ENCODE measurements at places on chromosomes 7 and 10.

- no peak for DNase-seq
Measured at GRCh38 chr7:129285111-129285510, 60.3 kb downstream of the AHCYL2 start.

DNA sequence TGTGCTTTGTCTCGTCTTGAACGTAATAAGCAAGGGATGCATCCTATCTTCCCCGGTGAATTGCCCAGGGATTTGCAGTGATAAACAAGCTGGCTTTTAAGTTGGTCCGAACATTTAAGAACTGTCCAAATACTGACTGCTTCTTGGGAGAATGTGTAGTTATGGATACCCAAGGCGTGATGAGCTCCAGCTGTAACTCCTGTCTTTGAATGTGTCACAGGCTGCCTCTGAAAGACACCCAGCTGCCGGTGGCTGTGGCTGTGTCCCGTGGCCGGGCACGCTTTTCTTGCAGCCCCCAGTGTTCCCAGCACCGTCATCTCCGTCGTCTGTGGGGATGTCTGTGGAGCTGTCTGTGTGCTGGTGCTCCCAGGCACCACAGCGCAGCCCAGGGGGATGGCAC, 118.1 kb downstream of the GLRX3 start:
- no peak for DNase-seq

- no peak for DNase-seq
Measured at GRCh38 chr7:22195397-22196172, 161.4 kb downstream of the RAPGEF5 start.

DNA sequence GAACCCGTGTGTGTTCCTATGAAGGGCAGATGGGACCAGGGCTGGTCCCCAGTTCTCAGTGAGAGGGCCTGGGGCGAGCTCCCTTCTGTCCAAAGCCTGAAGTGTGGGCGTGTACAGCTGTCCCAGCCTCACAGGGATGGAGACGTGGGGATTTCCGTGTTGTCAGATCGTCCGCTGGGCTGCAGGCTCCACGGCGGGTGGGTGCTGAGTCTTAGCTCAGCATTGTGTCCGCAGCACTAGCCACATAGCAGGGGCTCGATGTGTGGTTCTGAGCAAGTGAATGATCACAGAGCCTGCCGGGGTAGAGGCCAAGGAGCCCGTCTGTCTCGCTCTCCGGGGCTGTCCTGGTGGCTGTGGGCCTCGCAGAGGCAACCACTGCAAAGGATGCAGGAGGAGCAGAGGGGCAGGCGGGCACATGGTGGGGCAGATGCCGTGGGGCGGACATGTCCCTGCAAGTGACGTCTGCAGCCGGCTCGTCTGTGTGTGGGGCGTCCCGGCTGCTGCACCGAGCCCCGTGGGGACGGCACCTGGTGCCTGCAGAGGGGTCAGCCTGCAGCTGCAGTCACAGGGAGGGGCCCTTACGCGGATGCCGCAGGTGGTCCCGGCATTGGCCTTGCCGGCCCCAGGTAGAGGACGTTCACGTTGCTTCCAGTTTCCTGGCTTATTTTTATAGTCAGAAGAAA, 30.9 kb downstream of the FAM20C start:
- no peak for DNase-seq

DNA sequence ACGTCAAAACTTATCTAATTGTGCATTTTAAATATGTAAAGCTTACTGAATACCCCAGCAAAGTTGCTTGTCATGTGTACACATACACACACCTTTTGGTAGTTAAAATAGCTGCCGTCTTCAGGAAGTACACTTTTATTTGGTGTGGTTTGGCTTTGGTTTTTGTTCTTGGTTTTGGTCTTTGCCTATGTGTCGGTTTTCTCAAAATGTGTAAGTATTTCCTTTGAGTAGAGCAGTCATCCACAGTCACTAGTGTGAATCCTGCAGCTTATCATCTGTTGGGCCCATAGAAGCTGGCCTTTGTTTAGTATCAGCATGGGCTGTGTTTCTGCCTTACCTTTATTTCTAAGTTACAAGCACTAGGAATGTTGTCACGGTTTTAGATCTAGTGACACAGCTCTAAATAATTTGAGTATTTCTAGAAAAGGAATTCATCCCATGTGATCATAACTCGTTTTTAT, 35.3 kb downstream of the NET1 start:
- no peak for DNase-seq

GRCh38 chr10:77428691-77429395, 208.8 kb downstream of the KCNMA1 start:
- DNase-seq, result peak; percentile 65

DNA sequence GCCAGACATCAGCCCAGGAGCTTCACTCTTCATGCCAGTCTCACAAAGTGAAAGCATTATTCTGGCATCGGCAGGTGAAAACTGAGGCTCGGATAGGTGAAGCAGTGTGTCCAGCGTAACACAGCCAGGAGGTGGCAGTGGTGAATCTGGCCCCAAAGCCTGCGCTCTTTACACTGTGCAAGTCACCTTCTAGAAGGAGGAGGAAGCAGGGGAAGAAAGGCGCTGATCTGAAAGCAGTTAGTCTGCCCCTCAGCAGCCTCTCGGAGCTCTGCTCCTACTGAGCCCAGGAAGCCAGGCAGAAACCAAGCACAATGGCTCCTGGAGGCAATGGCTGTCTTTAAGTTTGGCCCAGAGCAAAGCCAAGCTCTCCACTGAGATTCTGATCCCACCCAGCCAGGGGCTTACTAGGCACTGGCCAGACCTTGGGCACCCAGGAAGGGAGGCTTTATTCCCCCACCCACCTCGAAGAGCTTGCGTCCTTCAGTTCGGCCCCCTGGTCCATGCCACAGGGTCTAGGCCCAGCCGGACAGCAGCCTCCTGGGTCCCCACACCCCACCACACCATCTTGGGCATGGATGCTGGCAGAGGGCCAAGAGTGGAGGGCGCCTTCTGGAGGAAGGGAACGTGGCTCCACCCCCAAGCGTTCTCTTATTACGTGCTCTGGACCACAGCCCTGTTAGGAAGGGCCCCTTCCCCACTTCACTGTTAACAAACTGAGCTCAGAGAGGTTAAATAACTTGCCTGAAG, 104.5 kb downstream of the GRID1 start:
- DNase-seq, result no peak

DNA sequence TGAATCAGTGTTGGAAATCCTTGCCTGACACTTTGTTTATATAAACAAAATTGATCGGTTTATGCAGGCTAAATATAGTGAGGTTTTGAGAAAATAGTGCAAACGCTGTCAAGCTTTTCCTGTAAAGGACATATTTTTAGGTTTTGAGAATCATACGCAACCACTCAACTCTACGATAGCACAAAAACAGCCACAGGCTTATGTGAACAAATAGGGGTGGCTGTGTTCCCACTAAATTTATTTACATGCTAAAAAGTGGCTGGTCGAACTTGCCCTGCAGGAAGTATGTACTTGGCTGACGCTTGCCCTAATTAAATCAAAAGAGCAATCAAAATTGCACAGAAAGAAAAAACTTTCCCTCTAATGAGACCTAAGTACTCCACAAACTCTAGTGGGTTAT, 234.7 kb upstream of the CACNA2D1 start:
- no peak for DNase-seq

- DNase-seq, result no peak
Measured at GRCh38 chr10:104642658-104643302, 1.7 kb downstream of the SORCS3 start.

DNA sequence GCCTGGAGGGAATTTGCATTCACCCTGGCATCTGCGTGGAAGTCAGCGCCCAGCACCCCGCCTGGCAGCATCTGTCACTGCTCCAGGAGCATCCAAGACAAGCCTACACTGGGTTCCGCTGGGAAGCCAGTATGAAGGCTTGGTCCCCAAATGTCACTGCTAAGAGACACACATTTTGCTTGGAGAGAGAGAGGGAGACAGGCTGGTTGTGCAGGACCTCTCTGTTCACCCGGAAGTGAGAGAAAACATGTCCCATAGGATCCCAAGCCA, 119.5 kb downstream of the SEC23IP start:
- no peak for DNase-seq

GRCh38 chr7:65295409-65295808, 78.2 kb upstream of the ZNF92 start:
- no peak for DNase-seq

GRCh38 chr10:10054466-10054865, 963.2 kb upstream of the CELF2 start:
- DNase-seq, result no peak

- DNase-seq, result no peak
Measured at GRCh38 chr7:5597772-5598171, 174.1 kb upstream of the TNRC18 start.

DNA sequence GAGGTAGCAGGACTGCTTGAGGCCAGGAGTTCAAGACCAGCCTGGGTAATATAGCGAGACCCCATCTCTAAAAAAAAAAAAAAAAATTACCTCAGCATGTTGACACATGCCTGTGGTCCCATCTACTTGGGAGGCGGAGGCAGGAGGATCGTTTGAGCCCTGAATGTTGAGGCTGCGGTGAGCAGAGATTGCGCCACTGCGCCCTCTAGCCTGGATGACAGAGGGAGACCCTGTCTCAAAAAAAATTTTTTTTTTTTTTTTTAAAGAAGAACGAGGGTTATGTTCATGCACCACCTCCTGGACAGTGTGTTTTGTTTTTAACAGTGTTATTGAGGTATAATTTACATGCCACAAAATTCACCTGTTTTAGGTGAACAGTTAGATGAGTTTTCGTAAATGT, 51.1 kb upstream of the SEPHS1 start:
- DNase-seq, result no peak

DNA sequence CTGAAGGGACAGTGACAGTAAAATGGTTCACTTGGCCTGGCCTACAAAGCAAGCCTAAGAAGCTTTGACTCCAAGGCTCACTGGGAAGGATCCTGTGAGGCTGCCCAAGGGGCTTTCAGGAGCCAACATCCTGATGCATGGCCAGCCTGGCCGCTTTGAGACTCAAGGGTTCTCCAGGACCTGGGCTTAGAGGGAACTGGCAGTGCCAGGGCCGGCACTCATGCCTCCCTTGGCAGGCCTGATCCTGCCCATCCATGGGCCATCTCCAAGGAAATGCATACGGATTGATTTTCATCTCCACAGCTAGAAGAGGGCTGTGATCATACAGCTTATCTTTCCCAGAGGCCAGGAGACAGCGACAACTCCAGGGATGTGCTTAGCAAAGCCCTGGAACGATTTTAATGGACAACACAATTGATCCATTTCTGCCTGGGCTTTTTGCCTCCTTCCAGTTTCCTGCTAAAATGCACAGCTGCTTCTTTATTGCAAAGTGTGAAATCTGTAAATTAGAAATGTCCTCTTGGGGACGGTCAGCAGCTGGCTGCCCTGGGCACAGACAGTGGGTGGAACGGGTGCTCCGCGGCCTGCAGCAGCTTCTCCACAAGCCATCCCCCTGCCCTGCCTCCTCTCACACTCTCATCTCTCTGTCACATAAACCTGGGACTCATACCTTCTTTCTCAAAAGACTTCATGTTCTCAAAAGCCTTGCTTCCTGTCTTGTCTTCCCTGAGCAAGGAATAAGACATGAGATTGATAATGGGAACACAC, 288.5 kb downstream of the GRID1 start:
- no peak for DNase-seq

DNA sequence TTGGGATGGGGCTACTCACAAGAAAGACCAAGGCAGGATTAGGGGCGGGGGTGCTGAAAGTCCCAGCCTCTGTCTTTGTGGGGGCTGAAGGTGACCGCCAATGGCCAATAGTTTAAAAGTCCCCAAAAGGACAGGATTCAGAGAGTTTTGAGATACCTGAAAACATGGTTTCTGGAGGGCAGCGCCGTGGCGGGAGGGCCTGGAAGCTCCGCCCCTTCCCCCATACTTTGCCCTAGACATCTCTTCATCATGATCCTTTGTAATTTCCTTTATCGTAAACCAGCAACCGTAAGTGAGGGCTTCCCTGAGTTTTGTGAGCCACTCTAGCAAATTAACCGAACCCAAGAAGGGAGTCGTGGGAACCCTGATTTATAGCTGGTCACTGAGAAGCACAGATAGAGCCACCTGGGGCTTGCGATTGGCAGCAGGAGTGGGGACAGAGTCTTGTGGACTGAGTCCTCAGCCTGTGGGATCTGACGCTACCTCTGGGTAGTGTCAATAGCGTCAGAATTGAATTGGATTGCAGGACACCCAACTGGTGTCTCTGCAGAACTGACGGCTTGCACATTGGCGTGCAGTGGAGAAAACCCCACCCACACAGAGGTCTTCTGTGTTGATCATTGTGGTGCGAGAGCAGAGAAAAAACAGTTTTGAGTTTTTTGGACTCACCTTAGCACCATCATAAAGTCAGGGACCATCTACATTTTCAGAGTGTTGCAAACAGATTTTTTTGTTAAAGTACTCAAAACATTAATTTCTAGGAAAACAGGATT, 169.3 kb downstream of the USP6NL start:
- DNase-seq, result no peak

DNA sequence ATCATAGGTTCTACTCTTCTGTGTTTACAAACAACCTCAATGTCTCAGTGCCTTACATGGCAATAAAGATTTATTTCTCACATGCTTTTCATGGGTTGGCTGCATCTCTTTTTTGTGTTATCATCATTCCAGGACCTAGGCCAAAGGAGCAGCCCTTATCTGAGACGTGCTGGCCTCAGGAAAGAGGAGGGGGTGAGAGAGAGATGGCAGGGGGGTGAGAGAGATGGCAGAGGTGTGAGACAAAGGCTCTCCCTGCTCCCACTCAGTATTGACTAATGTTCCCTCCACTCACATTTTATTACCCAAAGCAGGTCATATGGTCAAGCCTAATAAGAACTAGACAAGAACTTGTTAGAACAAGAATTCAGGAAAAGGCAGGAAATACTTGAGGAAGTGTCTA, 120.1 kb upstream of the PRR15 start:
- no peak for DNase-seq

DNA sequence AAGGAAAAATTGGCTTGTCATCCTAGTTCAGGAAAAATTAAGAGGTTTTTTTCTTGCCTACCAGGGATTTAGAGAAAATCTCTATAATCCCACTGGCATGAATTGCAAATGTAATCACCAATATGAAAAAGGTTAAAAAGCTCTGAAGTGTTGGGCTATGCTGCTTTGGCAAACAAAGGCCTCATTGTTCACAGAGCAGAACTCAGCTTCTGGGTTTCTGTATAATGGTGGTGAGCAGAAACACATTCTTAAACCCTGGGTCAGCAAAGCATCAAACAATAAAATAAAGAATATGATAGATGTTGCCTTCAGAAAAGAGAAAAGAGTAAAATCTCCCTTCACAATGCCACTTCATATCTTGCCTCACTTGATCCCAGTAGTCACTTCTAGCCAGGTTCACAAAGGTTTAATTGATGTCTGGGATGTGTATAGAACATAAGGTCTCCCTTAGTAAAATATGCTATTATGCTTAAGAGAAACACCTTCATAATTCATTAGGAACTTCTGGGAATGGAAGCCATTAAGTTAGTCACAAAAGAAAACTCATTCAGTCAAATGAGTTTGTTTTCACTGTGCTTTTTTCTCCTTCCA, 1255.5 kb upstream of the PHF14 start:
- DNase-seq, result no peak

Data from hepatic stellate cell (primary cell).